Activated T-cell treated with anti-CD3 and anti-CD28 coated beads, Interleukin-2, amount 50 U/mL, for 24 hours (primary cell): ENCODE measurements at places on chromosomes 13 and 19.

DNA sequence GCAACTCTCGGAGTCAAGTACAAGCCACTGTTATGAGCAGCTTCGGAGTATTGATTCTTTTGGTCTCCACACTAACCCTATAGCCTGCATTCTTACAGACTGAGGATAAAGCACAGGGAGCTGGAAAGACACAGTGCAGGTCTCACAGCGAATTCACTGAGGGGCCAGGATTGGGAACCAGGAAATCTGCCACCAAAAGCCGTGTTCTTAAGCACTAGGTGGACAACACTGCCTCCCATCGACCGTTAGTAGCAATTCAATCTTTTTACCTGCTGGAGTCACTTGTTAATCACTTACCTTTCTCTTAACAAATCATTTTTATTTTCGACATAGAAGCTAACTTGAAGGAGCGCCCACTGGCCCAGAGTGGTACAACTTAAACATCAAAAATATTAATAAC is 6.3 kb downstream of the PMIS2 start:
- DNase-seq, result peak; percentile 40

DNA sequence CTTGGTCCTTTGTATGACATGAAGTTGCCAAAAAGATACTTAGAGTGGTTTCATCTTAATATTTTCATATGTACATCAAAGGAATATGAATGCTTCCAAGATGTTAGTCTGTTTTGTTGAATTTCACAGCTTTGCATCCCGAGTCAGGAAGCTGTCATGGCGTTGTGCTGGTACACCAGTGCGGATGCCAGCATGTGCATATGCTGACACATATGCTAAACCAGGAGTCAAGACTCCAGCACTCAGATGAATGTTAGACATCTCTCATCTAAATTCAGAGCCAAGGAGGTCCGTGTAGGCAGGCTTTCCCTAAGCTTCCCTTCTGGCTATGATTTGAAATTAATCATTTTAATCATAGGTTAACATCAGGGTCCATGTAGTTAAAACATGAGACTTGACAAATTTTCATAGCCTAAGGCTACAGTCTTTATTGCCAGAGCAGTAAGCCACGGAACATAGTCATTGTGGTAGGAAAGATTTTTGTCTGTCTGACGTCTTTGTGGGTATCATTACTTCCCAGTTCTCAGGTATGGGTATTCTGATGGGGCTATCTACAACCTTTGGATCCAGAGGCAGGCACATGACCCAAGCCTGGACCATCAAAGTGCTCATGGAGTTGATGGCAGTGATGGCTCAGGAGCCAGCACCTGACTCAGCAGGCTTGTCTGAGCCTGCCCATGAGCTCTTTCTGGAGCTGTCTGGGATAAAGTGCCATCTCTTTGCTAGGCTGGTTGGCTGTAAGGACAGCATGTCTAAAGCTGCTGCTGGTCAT is 246.1 kb downstream of the KCNRG start:
- no peak for DNase-seq

DNA sequence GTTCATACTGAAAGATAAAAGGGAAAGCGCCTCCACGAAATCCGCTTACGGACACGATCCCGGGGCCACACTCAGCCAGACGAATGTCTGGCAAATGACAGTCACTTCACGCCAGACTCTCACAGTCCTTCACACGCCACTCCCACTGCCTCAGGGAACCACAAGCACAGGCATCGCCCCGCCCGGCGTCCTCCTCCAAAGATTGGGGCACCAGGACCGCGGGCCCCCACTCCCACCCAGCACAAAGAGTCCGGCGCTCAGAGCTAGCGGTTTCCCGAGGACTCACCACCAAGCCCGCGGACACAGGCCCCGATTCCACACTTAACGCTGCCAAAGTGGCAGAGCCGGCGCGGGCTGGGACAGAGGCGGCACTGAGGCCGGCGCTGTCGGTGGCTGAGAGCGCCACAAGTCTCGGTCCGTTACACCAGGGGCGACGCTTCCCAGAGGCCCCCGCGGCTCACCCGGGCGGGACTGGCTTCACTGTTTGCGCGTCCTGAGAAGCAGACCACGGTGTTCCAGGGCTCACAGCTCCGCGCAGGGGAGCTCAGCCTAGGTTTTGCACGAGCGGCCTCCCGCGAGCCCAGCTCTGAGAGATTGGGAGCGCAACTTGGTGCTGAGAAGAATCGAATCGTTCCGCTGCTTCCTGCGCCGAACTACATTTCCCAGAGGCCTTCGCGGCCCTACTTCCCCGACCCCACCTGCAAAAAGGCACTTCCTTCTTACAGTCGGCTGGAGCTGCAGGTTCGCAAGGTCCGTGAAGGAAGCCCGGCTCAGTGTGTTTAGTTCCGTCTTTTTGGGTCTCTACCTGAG is at the start of gene ZNF569:
ZNF569 (minus strand) TSS at position 647 of the 810 bp plus-strand sequence. CDS start 22,523 bp downstream, outside the sequence.
- DNase-seq, result peak; percentile 89

DNA sequence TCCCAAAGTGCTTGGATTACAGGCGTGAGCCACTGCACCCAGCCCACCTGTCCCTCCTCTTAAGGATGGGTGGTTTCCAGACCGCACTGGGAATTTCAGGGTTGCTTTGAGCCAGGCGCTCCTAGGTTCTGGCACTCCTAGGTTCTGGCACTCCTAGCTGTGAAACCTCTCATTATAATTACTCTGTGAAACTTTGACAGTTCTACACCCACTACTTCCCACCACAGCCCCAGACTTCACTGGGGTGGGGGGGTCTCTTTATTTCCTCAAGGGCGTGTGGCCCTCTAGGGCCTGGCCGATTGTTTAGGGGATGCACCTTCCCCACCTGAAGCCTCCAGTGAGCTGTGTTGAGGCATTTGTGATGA is 2.3 kb upstream of the ADAMTS10 start:
- peak; percentile 34 for DNase-seq

DNA sequence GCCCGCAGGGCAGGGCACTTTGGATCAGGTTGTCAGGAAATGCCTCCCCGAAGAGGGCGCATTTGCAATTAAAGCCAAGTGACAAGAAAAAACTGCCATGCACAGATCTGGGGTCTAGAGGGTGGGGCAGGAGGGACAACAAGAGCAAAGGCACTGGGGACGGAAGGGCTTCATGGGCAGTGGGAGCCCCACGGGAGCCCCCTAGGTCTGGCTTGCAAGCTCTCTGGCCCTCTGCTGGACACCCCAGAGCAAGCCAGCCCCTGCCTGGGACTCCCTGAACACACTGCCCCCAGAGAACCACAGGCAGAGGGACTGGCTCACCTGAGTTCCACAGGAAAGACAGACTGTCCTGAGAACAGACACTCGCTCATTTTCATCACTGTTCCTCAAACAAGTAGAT is 30.2 kb upstream of the C19orf12 start:
- no peak for DNase-seq

DNA sequence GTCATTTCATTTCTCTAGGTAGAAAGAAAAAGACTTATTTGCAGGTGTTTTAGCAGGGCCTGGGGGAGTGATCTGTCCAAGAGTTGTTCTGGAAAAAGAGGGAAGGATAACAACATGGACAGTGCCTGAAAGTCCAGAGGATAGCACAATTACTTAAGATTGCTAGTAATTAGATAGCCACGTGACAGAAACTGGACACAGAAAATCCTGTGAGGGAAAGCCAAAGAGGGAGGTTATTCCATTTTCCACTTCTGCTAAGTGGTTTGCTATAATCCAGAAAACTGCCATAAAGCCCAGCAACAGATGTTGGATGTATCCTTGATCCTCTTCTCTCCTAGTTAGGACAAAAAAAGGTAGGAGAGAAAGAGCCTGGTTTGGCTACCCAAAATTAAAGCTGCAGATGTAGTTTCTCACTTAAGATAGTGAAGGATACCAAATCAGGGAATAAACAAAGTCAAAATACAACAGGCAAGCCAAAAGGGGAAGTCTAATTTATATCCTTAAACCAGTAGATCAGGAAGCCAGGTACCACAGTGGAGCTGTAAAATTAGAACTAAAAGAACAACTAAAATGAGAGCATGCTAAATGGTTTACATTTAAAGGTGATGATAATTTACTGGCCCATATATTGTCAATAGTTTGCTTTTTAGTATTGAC is 140.2 kb downstream of the VWA8 start:
- no peak for DNase-seq

- no peak for DNase-seq
Observed at GRCh38 chr19:8473648-8474476, 28.6 kb downstream of the PRAM1 start.

- no peak for DNase-seq
Observed at GRCh38 chr13:114017028-114017630, 43.3 kb upstream of the C13orf46 start.

DNA sequence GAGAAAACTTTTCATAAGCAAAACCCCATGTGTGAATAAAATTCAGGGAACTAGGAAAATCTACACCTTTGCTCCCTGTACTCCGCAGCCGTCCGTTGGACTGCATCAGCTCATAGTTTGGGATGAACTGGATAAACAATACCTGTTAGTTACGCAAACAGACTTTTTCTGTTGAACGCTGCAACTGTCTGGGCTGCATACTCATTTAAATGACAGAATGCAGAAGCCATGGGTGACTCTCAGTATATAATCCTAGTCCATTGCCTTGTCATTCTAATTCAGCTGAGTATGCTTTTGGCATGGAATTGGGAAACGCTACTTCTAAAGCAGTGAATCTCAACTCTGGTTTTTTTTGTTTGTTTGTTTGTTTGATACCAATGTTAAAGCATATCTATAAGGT is 151.6 kb downstream of the SLITRK1 start:
- DNase-seq, result no peak

DNA sequence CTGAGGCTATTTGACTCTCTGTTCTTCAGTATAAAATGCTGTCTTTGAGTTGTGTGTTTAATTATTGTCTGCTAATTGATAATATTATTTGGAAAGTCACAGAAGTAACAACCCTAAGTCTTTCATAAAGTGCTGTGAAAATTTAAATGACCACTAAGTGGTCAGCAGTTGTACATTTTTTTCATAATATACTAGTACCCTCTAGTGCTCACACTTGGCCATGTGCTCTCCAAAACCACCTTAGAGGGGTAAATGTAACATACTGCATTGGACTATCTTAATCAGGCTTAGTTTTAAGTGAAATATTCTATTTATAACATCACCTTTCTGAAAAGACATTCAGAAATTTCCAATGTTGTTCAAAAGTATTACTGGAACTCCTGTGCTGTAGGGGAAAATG is 745.3 kb downstream of the GPC5 start:
- no peak for DNase-seq

DNA sequence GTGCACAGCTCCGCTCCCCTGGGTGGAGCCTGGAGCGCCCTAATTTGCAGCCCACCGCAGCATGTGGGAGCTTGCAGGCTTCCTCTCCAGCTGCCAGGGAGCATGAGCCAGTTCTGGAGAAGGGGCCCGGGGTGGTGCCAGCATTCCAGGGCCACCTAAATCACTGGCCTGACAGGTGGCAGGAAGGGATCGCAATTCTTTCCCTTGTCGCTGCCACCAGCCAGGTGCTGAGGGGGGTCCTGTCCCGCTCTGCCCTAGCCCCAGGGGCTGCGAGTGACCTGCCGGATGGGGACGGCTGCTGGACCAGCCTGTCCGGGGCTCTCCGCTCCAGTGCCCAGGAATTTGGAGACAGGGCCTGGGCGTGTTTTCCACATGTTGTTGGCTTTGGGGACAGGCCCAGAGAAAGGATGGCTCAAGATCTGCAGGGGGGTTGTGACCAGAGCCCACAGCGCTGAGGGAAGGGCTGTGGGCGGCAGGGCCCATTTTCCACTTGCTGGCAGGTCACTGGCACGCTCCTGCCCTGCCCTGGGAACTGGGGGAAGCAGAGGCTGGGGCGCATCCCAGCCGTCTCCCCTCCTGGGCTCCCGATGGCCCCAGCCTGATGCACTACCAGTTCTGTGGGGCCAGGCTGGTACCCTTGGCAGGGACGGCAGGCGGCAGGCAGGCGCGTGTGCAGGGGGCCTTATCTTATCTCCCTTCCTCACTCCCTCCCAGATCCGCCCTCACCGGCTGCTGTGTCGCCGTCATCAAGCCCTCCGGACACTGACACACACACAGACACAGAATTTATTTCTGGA is 9.5 kb downstream of the NDUFA11 start:
- no peak for DNase-seq

- DNase-seq, result no peak
Observed at GRCh38 chr19:12695514-12695913, 917 bp downstream of the FBXW9 start.

- DNase-seq, result no peak
Observed at GRCh38 chr13:90352763-90353162, 994.7 kb upstream of the MIR17HG start.

DNA sequence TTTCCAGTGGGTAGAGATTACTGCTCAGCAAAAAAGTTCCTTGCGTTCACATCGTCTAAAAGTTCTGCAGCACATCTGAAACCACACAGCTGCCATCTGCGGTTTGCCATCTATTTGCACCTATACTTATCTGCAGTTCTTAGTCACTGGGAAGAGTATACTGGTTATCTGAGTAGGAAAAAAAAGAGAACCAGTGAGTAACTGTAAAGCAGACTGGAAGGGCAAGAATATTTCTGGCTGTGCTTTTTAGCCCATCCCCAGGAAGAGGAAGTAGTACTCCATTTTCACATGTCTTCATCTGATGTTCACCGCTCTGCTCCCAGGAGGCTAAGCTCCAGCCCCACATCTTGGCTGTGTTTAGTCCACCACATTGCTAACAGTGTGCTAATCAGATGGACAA is 35.6 kb downstream of the EFNB2 start:
- DNase-seq, result no peak

GRCh38 chr19:805600-806550 is 8.6 kb downstream of the PTBP1 start:
- no peak for DNase-seq

DNA sequence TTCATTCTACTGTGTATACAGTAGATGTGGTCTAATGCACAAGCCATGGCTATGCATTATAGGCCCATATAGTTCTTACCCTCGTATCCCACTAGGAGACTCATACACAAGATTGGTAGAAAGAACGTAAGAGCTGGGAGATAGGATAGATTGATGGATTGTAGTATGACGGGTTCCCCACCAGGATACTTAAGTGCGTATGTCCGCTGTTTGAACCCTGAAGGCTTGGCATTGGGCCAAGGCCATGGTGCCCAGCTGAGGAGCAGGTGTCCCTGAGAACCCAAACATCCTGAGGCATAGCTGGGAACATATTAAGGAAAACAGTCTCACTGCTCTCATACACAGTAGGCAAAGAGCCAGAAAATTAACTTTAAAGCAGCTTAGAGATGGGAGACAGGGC is 617.5 kb upstream of the KLF12 start:
- DNase-seq, result no peak

GRCh38 chr13:76733671-76734070 is 152.5 kb downstream of the KCTD12 start:
- no peak for DNase-seq

DNA sequence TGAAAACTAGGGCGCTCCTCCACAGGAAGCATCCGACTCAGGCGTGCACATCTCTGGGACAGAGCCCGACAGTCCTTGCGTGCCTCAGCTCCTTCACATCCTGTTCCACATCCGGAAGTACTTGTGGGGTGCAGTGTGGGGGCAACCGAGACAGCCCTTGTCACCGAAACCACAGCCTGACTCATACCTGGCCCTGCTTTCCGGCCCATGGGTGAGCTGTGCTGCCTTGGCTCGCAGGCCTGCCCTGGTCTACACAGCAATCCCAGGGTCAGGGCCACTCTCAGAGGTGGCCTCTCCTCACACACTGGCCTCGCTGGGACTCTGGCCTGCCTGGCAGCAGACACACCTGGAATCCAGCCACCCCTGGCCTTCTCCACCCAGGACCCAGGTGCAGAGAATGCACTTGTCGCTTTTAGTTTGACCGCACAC is 100.4 kb downstream of the STK24 start:
- DNase-seq, result peak; percentile 87
